NCI-H524 (cell line): ENCODE measurements at places on chromosomes 12 and 14.

GRCh38 chr12:101671157-101671791, 26.2 kb upstream of the CHPT1 start:
- no peak for DNase-seq

GRCh38 chr12:5433081-5433844, 1.4 kb downstream of the NTF3 start:
- DNase-seq, result peak; percentile 6

- DNase-seq, result no peak
Observed at GRCh38 chr12:12393171-12393570, 36.3 kb downstream of the BORCS5 start.

DNA sequence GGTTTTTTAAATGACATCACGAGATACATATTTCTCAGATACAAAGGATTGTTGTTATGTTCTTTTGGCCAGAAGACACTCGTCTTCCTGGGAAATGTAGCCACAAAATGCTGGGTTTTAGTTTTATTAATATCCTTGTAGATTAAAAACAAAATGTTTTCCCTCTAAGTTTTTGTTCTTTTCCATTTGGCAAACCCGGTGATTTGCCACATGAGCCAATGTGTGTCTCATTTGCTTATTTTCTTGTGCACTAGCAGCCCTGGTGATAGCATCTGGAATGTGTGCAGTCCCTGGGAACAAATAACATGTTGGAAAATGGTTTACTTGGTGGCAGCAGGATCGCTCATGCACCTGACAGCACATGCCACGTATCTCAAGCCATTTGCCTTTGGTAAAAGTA, 61.0 kb downstream of the HMGA2 start:
- no peak for DNase-seq

- DNase-seq, result no peak
Observed at GRCh38 chr12:100401660-100402059, 44.8 kb downstream of the SLC17A8 start.

- DNase-seq, result no peak
Observed at GRCh38 chr14:63200035-63200740, 4.1 kb upstream of the RHOJ start.

GRCh38 chr14:52052288-52052943, 16.4 kb downstream of the NID2 start:
- no peak for DNase-seq

GRCh38 chr14:98555440-98555839, 716.6 kb downstream of the BCL11B start:
- no peak for DNase-seq

GRCh38 chr12:23758608-23759007, 190.9 kb downstream of the SOX5 start:
- DNase-seq, result peak; percentile 47

DNA sequence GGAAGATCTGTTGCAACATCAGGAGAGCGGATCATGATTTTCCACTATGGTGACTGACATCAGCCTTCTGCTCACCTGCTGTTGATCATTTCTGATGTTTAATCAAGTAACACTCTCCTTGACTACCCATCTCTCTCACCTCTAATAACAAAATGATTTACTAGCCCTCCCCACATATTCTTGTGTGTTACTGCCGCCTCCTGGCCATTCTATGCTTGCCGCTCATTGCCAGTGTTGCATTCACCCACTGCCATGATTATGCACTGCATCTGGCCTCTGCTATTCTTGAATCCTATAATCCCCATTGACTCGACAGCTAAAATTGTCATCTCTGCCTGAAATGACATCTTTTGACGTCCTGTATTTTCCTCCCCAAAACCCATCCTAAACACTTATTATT, 113.8 kb downstream of the RERGL start:
- peak; percentile 53 for DNase-seq

DNA sequence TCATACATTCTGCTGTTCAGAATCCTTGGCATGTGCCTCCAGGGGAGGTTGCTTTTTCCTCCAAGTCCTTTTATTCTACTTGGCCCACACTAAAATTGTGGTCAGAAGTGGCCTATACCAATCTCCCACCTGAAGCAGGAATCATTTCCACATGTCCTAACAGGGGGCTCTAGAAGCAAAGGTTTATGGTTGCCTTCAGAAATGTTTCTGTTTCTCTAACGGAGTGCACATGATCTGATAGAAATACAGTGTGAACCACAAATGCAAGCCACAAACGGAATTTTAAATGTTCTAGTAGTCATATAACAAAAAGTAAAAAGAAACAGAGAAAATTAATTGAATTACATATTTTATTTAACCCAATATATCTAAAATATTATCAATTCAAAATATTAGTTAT, 4.0 kb downstream of the PTGER2 start:
- DNase-seq, result no peak

DNA sequence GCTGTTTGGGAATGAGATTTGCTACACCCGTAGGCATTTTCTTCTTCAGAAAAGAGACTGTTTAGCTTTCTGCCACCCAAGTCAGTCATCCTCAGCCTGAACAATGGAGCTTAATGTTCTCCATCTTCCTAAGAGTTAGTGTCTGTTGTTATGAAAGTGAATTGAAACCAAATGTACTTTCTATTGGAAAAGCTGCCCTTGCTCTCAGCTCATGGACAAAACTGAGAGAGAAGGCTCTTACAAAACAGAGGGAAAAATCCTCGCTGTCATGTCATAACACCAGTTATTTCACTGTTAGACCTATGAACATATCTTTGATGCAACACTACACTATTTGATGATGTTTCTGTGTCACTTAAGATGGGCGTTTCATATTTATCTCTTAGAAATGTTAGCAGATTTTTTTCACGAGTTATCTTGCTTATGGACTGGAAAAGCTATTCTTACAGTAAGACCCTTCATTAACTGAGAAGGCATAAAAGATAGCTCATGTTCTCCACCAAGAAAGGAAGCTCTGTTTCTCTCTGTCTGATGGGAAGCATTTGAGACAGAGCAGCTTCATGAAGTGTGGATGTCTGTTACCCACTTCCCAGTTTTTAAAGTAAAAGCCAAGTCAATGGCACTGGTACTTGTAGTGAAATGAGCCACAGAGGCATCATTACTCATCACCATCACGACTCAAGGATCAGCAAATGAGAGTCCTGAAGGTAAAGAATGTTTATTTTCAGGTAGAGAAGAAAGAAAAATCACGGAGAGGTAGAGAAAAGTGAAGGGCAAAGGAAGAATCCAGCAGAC, 483.9 kb downstream of the ZFP36L1 start:
- DNase-seq, result no peak

GRCh38 chr14:58238252-58239243, 6.1 kb upstream of the PSMA3 start:
- no peak for DNase-seq

- no peak for DNase-seq
Observed at GRCh38 chr14:106665814-106666213, 1139.4 kb downstream of the TMEM121 start.

- DNase-seq, result no peak
Observed at GRCh38 chr12:102511575-102511974, 31.2 kb upstream of the IGF1 start.

DNA sequence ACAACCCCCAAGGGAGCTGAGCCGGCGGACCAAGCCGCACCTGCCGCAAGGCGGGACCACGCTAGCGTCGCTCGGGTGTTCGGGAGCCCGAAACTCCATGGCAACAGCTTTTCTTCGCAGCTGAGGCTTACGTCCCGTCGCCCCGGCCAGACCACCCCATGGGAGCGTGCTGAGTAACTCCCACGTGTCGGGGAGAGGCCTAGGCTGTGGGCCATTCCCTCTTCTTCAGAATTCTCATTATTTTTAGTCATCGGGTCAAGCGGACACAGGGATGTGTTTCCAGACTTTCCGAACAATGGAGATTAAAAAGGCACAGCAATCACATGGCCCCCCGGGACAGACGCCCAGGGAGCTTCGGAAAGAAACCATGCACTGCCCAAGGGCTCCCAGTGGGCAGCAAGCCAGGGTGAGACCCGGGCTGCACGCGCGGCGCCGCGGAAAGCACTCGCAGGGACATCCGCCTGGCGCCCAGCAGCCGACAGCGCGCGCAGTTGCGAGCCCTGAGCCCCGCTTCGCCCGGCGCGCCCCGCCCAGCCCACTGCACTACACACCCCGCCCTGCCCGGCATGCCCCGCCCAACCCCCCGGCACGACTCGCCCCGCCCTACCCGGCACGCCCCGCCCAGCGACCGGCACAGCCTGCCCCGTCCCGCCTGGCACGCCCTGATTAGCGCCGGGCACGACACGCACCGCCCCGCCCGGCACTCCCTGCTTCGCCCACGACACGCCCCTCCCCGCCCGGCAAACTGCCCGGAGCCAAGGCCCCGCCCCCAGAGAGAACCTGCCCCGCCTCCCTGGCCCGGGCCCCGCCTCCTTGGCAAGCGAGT, 422 bp upstream of the AK7 start:
- peak; percentile 98 for DNase-seq

DNA sequence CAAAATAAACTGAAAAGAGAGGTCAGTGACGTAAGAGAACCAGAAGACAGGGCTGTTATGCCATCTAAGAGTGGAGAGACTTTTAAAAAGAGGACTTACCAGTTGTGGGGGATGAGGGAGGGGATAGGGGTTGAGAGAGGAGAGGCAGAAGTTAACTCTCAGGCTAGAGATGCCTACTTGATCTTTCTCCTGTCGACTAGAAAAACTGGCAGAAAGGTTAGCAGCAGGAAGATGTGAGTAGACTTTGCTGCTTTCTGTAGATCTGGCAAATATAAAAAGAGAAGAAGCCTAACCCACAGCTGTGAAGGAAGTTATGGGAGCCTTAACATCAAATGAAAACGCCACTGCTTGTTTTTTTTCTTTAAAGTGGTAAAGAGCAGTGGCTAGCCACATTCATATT, 10.7 kb downstream of the CREBL2 start:
- no peak for DNase-seq

- DNase-seq, result no peak
Observed at GRCh38 chr12:45368841-45369489, 153.1 kb downstream of the ANO6 start.

- DNase-seq, result peak; percentile 61
Observed at GRCh38 chr12:78181544-78182162, 351.0 kb downstream of the NAV3 start.

GRCh38 chr12:6183689-6184428, 16.3 kb upstream of the CD9 start:
- DNase-seq, result no peak

DNA sequence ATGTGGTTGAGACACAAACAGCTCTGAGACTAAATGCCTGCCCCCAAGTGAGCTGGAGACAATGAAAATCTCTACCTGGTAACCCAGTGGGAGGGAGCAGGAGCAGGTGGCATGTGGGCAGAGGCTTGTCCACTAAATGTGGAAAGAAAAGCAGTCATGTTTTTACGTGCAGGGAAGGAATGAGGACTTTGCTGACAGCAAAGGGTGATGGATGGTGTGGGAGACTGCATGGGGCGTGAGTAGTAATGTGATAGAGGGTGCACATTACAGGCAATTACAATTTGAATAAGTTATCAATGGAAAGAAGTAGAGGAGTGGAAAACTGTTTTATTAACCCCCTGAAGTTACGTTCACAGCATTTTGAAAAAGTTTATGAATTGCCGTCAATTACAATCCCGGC, 176.6 kb downstream of the NRXN3 start:
- no peak for DNase-seq

GRCh38 chr12:66403746-66404145, 101.5 kb downstream of the HELB start:
- DNase-seq, result peak; percentile 66

- no peak for DNase-seq
Observed at GRCh38 chr14:89773151-89773550, 181.4 kb downstream of the EFCAB11 start.

DNA sequence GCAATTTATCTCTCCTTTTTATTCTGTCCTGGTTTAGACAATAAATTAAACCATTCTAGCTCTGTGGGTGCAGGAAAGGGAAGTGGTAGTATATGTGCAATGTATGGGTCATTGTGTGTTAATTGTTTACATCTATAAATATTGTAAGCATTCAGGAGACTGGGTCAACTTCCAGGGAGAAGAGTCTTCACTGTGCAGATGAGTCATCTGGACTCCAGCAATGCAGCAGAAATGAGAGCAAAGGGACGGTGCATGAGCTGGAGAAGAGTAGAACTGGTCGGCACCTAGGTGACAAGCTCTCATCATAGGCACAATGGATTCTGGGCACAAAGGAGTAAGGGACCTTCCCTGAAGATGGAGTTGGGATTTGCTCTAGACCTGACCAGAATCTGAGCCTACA, 211.1 kb upstream of the DAAM1 start:
- DNase-seq, result no peak

- no peak for DNase-seq
Observed at GRCh38 chr14:47746986-47747385, 71.6 kb upstream of the MDGA2 start.

- DNase-seq, result peak; percentile 41
Observed at GRCh38 chr12:45909041-45909713, 81.2 kb downstream of the SCAF11 start.

DNA sequence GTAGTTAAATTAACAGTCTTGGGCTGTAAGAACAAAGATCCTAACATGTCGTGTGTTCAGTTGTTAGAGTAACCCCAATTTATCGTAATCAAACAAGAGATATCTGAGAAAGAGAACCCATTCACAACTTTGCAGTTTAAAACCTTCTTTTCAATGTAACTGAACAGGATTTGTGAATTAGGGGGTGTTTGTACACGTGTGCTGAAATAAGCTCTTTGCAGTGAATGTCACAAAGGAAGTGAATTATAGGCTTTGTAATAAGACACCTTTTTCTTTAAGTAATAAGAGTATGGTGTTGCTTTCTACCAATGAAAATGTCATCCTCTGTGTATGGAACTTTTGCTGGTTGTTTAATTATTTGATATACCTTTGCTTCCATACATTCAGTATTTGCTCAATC, 114.0 kb downstream of the ALX1 start:
- no peak for DNase-seq

DNA sequence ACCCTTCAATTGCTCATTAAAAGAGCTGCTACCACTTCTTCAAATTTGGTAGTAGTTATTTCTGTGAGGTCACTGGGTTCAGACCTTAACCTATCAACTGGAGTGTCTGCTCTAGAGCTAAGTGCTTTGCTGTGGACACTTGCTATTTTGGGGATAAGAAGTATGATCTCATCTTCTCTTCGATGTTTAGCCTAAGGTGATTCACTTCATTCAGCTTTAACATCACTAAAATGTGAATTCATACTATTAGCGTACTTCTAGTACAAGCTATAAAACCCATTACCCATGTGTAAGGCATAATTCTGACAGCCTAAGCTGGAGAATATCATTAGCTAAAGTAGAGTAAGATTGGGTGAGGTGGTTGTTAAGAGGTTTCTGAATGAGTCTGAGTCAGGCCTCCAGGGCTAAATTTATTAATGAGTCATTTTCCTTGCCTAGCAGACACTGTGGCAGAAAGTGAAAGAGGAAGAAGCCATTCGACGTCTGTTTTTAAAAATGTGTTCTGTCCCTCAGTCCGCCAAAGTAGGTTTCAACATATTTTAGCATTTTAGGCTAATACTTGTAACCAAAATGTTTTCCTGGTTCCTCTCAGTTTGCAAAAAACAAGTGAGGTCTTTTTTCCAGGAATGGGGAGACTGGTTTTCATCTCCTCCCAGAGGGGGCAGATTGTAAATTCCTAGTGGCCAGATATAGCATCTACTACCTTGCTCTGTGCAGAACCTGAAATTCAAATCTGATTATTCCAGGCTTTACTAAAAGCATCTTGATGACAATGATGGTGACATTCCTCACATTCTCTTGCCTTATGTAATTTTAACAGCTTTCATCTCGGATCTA, 103.6 kb downstream of the SSPN start:
- no peak for DNase-seq

GRCh38 chr12:52220477-52220876, 12.6 kb upstream of the KRT7 start:
- no peak for DNase-seq
